ENCODE measurements at places on chromosomes 4 and X.
A peak's percentile ranks its signal among the peaks of the same experiment; 100 is the strongest.

- DNase-seq = no peak
These were observed 604.8 kb upstream of the TECRL start for GRCh38 chr4:65014078-65014477.

GRCh38 chrX:427812-428725, 41.4 kb upstream of the PPP2R3B start:
- no peak for DNase-seq

GRCh38 chrX:17848545-17849265, 12.4 kb downstream of the RAI2 start:
- DNase-seq = no peak

DNA sequence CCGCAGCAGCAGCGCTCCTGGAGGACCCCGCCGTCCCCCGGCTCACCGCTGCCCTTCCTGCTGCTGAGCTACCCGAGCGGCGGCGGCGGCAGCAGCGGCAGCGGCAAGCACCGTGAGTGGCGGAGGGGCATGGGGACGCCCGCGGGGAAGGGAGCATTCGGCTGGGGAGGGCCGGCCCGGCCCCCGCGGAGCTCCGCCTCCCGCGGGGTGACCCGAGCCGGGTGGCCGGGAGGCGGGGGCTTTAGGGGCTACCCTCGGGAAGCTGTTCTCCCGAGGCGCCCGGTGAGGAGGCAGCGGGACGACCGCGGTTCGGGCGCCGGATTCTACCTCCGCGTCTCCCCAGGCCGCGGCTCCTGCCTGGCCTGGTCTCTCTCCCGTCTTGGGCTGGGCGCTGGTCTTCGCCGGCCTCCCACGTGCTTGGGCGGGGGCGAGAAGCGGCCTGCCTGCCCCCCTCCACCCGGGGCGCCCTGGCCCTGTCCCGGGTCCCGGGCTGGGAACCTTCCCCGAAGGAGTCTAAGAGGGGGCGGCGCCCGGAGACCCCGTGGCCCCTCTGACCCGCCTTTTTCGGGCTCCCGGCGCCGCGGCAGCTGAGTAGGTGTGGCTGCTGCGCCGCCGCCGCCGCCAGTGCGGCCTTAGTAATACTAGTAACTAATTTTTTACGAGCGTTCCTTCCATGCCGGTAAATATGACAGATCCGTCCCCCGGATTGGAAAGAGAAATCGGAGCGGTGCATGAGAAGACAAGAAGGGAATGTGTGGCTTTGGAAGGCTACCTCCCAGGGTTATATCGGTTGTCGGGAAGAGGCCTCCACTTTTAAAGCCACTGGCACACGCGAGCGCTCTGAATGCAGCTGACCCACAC, 16.4 kb upstream of the RUFY3 start:
- DNase-seq = peak; percentile 80

GRCh38 chrX:129230850-129231512, 292.3 kb downstream of the SMARCA1 start:
- no peak for DNase-seq

DNA sequence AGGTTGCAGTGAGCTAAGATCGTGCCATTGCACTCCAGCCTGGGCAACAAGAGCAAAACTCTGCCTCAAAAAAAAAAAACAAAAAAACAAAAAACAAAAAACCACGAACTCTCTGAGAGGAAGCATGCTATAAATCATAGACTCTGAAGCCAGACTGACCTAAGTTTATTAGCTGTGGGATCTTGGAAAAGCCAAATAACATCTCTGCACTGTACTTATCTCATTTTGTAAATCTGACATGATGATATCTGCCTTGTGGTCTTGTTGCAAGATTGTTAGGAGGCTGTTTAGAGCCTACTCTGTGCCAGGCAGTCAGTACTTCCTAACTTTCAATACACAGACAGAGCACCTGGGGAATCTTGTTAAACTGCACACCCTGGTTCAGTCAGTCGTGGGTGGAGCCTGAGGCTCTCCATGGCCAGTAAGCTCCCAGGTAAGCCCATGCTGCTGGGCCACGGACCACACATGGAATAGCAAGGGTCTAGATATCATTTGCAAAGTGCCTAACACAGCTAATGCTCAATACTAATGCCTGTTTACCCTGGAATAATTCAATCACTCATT, 107.6 kb upstream of the SMIM10 start:
- no peak for DNase-seq

DNA sequence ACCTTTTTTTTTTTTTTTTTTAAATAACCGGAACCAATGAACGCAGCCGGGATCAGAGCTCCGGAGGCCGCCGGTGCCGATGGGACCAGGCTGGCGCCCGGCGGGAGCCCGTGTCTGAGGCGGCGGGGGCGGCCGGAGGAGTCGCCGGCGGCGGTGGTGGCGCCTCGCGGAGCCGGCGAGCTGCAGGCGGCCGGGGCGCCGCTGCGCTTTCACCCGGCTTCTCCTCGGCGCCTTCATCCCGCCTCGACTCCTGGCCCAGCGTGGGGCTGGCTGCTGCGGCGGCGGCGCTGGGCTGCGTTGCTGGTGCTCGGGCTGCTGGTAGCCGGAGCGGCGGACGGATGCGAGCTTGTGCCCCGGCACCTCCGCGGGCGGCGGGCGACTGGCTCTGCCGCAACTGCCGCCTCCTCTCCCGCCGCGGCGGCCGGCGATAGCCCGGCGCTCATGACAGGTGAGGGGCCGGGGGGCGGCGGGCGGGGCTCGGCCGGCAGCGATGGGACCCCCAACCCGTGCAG, 337 bp downstream of the STIM2 start:
- DNase-seq = peak; percentile 57

DNA sequence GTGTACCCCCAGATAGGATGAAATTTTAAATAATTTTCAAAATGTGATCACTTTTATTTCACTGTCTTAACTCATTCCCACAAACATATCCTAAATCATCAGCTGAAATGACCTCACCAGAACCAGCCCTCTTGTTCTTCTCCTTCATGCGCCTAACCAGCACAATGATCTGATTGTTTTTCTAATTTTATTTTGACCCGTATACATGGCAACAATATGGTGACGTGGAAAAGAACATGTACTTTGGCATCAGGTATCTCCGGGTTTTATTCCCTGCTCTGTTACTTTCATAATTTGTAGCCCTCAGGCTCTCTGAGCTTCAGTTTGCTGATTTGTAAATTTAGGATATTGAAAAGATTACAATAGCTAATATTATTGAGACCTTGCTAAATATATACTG, 562.4 kb upstream of the ZFP42 start:
- DNase-seq = no peak

DNA sequence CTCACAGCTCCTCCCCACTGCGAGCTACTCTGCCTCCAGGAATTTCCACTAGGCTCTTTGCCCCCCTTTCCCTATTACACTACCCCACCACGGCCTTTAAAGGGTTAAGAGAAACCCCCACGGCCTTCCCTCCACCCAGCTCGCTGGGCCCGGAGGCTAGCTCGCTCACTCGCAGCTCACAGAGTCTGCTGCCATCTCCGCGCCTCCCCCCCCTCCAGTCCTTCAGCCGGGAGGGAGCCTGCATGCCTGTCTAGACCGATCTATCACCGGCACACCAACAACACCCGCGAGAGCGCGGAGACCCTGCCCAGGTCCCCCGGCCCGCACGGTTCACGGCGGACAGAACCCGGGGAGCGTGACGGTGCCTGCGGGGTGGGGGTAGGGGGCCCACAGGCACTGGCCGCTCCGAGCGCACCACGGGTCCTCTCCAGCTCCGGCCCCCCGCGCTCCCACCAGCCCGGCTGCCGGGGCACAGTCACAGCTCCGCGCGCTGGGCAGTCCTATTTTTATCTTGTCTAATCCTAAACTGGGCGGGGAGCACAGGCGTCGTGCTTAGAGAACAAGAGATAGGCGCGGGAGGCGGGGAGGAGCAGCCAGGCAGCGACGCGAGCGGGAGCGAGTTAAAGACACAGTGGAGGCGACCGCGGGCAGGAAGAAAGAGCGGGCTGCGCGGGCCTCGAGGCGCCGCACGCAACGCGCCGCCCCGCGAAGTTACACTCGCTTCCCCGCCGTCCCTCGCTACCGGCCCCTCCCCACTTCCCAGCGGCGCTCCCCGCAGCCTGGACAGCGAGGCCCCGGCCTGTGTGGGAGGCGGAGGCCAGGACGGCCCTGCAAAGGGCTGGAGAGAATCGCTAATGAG, 3.5 kb downstream of the BCOR start:
- DNase-seq = no peak

DNA sequence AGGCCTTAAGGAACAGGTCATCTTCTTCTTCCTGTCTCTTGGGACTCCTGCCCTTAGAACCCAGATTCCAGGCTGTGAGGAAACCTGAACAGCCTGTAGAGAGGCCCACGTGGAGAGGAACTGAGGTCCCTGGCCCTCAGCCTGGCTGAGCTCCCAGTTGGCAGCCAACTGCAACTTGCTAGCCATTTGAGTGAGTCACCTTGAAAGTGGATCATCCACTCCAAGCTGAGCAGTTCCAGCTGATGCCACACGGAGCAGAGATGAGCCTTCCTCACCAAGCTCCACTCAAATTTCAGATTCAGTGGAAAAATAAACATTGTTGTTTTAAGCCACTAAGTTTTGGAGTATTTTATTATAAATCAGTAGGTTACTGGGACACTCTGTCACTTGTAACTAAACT, 392.5 kb downstream of the BCOR start:
- no peak for DNase-seq

DNA sequence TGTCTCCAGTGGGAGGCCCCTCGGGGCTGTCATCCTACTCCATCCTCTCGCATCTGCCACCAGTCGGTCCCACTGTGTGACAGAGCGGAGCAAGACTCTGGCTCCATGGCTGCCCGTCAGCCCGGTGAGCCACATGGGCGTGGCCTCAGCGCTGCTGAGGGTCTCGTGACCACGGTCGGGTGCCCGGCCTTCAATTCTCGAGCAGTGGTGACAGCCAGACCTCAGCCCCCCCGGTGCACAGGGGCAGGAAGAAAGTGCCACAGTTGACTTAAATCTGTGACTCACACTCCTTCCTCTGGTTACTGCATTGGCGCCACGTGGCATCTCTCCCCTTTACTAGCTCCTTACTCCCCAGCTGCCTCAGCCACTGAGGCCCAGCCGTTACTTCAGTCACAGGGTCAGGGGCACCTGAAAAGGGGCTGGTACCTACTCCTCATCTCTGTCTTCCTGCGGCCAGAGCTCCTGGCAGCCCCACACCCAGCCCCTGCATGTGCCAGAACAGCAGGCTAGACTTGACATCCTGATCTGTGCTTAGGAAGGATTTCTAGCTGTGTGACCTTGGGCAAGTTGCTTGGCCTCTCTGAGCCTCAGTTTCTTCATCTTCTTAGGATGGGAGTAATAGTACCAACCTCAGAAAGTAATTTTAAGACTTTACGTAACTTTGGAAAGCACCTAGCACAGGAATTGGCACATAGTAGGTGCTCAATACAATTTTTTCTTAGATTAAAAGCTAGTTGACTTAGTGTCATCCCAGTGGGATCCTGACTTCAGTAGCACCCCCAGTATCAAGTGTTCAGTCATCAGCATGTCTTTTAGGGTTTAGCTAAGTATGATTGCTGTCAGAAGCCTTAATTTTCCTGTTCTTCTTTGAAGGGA, 66.1 kb downstream of the TNIP2 start:
- DNase-seq = peak; percentile 12

DNA sequence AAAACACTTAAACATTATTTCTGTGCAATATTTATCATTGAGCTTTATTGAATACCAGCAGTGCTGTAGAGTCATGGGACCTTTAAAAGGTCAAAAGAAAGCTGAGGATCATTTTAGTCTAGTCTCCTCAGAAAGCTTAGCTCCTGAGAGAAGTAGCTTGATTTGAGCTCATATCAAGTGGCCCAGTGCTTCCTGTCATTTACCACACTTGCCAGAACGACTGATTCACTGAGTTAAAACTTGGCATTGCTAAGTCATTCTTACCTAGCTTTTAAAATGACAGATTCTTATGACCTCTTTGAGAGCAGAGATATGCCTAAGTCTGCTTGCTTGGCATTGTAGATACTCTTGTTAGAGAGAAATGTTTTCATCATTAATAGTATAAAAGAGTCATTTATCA, 15.2 kb downstream of the SEPTIN11 start:
- no peak for DNase-seq

DNA sequence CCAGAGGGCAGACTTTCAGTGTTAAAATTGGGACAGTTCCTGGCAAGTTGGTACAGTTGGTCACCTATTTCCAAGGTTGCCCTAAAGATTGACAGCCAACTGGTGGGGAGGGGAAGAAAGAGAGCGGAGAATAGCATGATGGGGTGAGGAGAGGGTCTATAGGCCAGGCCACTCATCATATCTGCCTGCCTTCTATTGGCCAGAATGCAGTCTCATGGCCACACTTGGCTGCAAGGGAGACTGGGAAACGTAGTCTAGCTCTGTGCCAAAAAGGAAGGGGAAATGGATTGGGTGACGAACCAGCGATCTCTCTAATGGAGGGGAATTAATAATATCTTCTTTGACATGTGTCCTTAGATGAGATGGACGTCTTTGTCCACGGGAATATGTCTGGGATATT, 197.4 kb upstream of the ATP6AP2 start:
- no peak for DNase-seq

GRCh38 chr4:965048-965765, 8.2 kb downstream of the DGKQ start:
- no peak for DNase-seq

DNA sequence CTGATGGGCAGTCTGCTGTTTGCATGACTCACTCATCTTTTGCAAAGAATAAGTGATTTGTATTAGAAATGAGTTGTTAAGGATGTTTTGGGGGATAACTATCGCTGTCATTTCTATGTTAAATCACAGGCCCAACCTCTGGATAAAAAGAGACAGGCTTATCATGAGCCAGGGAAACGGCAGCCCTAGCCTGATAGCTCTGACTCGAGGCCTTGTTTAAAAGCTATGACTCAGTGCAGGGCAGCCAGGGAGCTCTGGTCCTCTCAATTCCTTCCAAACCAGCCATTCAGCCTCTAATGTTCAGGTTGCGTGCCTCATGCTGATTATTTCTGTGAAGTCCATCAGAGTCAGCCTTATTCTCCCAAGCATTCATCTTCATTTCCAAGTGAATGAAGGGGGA, 305.9 kb upstream of the HAND2 start:
- DNase-seq = no peak

GRCh38 chr4:14812101-14812500, 190.2 kb upstream of the CPEB2 start:
- DNase-seq = no peak

DNA sequence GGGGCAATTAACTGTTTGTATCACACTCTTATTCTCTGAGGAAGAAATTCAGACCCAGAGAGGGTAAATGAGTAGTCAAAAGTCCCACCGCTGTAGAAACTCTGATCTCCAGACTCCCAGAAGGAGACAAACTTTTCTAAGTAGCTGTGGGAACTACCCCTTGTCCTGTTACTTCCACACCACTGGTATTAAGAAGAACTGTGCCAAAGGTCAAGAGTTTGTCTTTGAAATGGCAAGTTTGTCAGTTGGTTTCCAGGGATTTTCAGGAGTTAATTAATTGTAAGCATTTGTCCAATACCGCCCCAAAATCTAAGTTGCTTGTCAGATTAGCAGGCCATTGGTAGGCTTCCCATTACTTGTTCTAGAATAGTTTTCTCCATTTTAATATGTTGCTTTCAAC, 85.7 kb downstream of the GC start:
- DNase-seq = no peak

- no peak for DNase-seq
These were observed 55.5 kb downstream of the SMIM20 start for GRCh38 chr4:25969374-25970155.

DNA sequence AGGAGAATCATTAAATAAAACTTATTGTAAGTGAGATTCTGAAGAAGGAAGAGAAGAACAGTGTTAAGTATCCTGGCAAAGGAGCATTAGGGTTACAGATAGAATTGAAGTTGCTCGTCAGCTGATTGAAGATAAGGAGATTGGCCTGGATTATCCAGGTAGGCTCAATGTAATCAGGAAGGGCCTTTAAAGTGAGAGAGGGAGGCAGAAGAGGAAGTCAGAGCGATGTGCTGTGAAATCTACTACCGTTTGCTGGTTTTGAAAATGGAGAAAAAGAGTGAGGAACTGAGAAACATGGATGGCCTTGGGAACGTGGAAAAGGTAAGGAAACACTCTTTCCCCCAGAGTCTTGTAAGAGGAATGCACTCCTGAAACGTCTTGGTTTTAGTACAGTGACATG, 245.7 kb downstream of the ANTXR2 start:
- DNase-seq = no peak
